ENCODE measurements at places on chromosomes 11 and 22.

DNA sequence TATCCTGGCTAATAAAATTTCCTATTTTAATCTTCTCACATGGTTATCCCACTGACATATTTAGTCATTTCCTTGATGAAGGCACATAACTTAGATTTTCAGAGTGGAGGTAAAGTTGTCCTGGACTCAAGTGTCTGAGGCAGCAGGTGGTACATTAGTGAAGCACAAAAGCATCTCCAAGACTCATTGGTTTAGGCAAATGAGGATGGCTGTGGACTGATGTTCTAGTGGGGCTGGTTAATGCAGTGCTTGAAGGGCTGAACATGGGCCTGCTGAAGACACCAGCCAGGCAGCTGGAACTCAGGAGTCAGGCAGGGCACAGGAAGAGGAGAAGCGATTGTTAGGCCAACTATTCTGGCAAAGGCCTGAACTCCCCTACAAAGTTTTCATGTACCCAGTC lies 76.3 kb upstream of the SESN3 start:
- no peak for DNase-seq

GRCh38 chr22:19669570-19669969 lies 44.7 kb upstream of the SEPTIN5 start:
- DNase-seq = no peak

DNA sequence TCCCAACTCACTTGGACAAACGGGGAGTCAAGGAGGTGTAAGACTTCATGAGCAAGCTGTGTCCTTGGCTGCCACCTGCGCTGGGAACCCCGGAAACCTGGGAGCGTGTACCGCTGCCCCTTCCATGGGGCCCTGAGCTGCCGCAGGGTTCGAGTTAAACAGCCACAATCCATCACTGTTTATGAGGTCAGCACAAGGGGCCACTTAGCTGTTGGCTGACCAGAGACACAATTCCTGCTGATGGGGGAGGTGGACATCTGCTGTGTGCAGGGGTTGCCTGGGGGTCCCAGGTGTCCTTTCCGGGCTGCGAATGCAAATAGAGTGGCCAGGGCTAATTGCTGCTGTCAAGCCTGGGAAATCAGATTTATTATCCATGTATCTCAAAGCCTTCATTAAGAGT lies 549.3 kb downstream of the BRD1 start:
- no peak for DNase-seq

GRCh38 chr11:41461057-41461681 lies 1.7 kb upstream of the LRRC4C start:
- DNase-seq = no peak

- DNase-seq = no peak
These were observed 9.4 kb downstream of the INPPL1 start for GRCh38 chr11:72233773-72234513.

DNA sequence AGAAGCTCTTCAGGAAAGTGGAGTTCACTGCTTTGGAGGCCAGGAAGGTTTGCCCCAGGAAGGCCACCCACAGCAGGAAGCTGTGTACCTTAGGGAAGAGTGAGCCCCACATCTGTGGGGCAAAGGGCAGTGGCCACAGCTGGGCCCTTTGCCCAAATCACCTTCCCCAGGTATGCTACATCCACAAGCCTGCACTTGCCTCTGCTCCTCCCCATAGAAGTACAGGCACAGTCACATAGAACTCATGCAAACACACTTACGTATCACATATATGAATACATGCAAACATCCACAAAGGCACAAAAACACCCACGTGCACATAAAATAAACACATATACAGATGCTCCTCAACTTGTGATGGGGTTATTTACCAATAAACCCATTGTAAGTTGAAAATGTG lies 2.1 kb downstream of the TRIM29 start:
- DNase-seq = no peak

DNA sequence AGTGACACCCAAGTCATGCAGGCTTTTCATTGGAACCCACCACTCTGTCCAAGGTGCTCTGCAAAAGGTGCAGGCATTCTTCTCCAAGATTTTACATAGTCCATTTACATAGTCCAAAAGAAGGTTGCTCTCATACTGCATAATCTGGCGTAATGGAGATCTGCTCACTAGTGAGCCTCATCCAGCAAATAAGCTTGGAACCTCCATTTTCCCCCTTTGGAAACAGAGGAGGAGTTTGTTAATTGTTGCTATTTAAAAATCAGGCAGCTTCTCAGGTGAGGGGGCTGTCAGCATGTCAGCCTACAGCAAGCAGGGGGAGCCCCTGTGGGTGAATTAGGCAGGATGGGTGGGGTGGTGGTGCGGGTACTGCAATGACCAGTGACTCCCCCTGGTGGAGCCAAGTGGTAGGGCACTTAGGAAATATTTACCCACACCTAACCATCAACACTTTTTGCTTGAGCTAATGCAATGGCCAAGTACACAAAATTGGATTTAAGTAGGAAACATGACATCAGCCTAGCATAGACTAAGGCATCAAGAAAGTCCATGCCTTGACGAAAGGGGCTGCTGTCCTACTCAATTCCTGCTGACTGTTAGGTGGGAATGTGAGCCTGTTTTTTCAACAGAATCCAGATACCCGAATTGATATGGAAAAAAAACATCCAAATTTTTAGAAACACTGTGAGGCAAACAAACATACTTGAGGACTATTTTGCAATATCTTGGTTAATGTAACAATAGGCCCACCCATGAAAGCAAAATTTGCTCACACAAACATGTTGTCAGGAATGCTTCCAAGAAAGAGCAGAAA lies 64.5 kb downstream of the AMBRA1 start:
- peak; percentile 75 for DNase-seq

GRCh38 chr11:29989174-29989970 lies 27.5 kb downstream of the KCNA4 start:
- DNase-seq = no peak

GRCh38 chr11:45665206-45665932 lies at the start of gene CHST1:
TSS of gene CHST1 (minus strand) at chr11:45665622. CDS start at chr11:45650923, 14,699 bp downstream.
- no peak for DNase-seq

- DNase-seq = no peak
These were observed 7.6 kb downstream of the AMOTL1 start for GRCh38 chr11:94775567-94776327.

DNA sequence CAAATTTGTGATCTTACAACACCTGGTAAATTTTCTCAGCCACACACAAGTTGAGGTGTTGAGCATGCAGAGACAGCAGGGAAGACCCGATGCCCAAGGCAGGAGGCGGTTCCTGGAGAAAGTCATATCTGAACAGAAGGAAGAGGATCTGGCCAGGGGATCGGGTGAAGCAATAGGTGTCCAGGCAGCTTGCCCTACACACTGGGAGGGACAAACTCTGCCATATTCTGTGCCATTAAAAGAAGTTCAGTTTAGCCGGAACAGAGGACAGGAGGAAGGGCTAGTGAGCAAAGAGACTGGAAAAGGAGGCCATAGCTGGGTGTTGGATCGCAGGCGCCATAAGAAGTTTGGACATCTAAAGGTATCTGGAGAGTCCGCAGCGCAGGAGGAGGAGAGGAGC lies 76.5 kb downstream of the TMPRSS5 start:
- no peak for DNase-seq

DNA sequence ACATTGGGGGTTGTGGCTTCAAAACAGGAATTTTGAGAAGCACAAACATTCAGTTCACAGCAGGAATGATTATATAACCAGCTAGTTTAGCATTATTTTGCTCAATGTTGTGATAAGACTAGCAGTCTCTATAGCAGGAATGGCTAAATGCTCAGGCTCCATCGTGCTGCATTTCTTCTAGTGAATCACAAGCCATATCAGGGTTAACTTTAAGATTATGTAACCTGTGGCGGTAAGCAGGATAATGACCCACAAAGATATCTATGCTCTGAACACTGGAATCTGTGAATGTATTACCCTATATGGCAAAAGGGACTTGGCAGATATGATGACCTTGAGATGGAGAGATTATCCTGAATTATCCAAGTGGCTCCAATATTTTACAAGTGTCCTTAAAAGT lies 14.8 kb downstream of the FSHB start:
- no peak for DNase-seq

DNA sequence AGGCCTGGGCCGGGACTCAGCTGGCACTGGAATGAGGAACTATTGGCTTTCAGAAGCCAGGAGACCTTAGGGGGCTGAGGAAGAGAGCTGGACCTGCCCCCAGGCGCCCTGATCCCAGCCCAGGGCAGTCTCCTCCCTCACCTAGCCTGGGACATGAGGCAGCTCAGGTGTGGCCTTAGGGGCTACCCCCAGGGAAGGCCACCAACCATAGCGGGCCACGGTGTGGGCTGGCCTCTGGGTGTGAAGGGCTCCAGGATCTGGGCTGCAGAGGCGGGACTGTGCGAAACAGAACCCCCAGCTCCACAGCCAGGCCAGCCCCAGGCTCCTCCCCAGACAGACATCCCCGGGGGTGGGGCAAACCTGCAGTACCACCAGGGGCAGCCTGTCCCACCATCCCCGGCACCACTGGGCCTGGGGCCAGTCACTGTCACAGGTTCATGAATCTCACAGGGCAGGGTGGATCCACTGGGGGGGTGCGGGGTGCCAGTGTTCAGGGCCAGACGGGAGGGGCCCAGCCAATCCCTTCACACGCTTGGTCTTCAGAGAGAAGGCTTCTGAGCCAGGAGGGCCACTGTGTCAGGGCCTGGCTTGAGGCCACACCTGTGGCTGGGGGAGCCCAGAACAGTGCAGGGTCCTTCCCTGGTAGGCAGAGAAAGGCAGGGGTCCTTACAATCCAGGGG lies 3.5 kb downstream of the PLXNB2 start:
- DNase-seq = no peak

DNA sequence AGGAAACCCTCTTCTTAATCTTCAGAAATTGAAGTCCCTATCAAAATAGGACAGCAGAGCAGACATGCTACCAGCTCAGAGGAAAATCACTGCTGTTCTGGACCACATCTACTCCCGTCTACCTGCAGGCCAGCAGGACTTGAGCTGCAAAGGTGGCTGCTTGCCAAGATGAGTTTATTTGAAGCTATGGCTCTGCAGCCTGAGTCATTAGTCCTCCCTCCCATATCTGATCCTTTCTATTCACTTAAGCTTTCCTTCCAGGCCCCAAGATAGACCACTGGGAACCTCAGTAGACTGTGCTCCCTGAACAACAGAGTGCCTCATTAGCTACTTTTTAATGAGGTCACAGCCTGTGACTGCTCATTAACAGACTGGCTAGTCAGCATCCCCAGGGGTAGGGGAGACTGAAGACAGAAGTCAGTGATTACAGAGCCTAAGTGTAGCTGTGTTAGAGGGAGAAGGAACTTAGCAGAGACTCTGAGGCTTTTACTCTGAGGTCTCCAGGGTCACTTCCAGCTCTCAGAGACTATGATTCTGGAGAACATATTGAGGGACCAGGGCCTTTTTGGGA lies 6.8 kb upstream of the OR10A2 start:
- no peak for DNase-seq

DNA sequence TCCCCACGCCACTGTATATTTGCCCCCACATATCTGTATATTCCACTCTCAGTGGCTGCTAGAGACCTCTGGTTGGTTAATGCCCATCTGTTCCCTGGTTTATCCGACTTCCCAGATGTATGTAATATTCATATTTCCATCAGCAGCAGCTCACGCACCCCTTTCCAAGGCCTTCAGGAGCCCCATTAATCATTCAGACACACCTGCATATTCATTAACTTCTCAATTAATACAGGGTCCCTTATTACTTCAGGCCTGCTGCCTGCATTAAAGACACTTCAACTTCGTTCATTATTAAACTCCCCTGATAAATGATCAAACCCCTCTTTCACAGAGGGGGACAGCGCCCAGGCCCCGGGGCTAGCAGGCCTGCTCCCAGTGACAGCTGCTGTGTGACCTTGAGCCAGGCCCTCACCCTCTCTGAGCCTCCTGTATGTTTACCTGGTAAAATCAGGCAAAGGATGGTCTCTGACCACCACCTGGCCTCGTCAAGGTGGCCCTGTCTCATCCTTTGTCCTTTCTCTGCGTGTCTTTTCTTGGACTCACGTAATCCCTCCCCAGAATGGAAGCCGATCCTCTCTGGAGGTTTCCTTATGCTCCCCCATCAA lies 34.5 kb downstream of the ELFN2 start:
- no peak for DNase-seq

- no peak for DNase-seq
These were observed 713.9 kb upstream of the CCDC179 start for GRCh38 chr11:23574149-23574548.

- no peak for DNase-seq
These were observed 54.6 kb downstream of the MCM5 start for GRCh38 chr22:35454416-35455054.

DNA sequence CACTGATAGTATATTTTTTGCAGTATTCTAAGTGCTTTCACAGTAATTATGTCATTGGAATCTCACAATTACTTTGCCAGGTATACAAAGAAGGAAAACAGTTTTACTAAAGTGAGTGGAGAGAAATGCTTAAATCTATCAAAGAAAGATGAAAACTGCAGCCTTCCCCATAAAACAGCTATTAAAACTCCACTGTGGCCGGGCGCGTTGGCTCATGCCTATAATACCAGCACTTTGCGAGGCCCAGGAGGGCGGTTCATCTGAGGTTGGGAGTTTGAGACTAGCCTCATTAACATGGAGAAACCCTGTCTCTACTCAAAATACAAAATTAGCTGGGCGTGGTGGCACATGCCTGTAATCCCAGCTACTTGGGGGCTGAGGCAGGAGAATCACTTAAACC lies 19.1 kb downstream of the OR51E1 start:
- no peak for DNase-seq

- DNase-seq = no peak
These were observed 14.8 kb downstream of the CCND1 start for GRCh38 chr11:69655479-69656428.

- no peak for DNase-seq
These were observed 35.4 kb upstream of the IGSF9B start for GRCh38 chr11:133992121-133992520.

DNA sequence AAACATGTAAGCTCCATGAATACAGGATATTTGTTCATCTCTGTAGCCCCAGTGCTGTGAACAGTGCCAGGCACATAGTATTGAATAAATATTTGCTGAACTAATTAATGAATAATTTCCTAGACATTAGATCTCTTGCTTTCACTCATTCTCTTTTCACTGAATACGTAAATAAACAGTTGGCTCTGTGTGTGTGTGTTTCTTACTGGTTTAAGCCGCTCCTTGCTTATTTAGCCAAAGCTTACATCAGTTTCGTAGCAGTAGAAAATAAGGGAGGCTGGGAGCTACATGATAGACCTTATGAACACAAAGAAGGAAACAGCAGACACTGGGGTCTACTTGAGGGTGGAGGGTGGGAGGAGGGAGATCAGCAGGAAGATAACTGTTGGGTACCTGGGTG lies 17.2 kb downstream of the KREMEN1 start:
- DNase-seq = no peak

Data from stimulated activated CD4-positive, alpha-beta T cell treated with anti-CD3 and anti-CD28 coated beads, Interleukin-1b, Interleukin-23, amount 100 ng/mL, for 48 hours (primary cell).